ENCODE measurements at places on chromosomes 6 and 20.

DNA sequence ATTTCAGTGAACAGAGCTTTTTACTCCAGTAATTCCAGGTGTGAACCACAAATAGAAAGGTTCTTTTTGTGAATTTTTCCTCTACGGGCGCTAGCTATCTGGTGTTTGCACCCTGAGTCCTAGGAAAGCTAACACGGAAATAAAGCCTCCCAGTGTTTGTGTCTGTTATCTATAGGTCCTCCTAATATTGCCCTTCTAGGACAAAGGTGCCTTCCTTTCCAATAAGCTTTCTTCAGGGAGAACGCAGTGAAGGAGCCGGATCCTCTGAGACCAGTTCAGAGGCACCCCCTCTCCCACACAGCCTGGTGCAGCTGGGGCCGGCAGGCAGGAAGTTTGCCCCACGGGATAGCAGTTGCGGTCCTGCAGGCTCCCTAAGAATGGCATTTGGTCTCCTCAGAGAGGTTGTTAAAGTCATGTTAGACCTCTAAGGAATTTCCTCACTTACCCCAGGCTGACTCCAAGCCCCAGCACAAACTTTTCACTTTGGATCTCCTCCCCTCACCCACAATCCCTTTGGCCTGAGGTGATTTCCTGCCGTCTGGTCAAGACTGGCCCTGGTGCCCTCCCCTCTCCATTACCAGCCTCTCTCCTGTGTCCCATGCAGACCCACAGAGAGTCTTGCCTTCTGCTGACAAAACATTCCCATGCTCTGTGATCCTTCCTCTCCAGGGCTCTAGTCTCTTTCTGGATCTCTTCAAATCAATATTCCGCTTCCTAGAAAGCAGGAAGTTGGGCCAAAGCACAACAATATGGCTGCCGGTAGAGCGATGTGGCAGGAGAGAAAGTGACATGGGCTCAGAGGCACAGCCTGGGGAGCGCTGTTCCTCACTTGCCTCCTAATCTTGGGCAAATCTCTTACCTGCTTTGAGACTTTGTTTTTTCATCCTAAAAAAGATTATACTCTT lies 126.0 kb downstream of the MOXD1 start:
- DNase-seq: no peak

DNA sequence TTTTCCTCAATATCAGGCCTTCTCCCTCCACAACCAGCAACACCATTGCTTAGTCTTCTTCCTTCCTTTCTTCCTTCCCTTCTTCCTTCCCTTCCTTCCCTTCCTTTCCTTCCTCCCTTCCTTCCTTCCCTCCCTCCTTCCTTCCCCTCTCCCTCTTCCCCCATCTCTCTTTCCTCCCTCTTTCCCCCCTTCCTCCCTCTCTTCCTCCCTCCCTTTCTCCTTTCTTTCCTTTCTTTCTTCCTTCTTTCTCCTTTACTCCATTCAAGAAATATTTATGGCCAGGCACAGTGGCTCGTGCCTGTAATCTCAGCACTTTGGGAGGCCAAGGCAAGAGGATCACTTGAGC lies 66.4 kb upstream of the SIRPA start:
- no peak for DNase-seq

GRCh38 chr6:78995946-78996345 lies 82.1 kb downstream of the PHIP start:
- no peak for DNase-seq

GRCh38 chr6:67615796-67616195 lies 1019.3 kb upstream of the ADGRB3 start:
- DNase-seq: no peak

GRCh38 chr20:4794846-4795245 lies 73.1 kb downstream of the PRND start:
- no peak for DNase-seq

GRCh38 chr6:89830170-89830809 lies 610 bp downstream of the CASP8AP2 start:
- peak; percentile 1 for DNase-seq

DNA sequence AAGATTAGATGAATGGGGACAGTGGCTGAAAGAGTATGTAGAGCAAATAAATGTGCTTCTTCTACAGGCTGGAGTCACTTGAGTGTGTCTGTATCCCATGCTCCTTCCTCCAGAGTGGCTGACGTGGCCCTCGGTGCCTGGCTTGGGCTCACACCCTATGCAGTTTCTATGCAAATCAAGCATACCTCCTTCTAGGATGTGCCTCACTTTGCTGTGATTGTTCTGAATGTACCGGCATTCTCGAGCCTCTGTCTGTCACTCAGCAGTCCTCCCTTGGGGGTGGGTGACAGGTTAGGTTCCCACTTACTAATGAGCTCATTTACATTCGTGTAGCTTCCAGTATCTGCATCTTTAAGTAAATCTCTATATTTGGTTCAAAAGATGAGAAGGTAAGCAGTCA lies 55.1 kb upstream of the HDDC2 start:
- no peak for DNase-seq

GRCh38 chr20:47875297-47876025 lies 90.2 kb upstream of the SULF2 start:
- DNase-seq: no peak

DNA sequence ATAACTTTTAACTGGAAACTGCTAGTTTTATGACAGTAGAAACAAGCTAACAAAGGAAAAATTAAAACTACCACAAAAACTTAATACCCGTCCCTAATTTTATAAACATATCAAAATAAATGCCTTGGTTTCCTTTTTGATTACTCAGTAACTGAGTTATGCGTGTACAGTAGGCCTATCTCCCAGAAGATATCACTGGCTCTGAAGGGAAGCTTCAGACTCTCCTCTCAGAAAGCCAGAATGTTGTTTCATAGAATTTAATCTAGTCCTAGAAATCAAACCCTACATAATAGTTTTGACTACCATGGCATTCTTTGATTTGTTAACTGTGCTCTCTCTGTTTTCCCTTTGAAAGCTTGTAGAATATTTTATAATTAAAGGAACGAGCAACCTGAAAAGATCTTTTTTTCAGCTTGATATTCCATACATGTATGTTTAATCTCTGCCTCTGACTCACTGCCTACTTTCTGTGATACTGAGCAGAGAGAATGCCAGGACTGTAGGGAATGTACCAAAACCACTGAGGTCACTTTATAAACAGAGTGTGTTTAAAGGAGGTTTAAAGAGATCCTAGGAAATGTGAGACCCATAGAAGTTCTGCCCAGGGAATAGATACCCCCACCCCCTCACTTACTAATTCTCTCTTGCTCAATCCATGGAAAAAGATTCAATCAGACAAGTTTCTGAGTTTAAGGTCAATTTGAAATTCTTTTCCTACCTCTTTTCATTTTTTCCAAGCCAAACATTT lies 311.5 kb downstream of the HDGFL1 start:
- DNase-seq: no peak

DNA sequence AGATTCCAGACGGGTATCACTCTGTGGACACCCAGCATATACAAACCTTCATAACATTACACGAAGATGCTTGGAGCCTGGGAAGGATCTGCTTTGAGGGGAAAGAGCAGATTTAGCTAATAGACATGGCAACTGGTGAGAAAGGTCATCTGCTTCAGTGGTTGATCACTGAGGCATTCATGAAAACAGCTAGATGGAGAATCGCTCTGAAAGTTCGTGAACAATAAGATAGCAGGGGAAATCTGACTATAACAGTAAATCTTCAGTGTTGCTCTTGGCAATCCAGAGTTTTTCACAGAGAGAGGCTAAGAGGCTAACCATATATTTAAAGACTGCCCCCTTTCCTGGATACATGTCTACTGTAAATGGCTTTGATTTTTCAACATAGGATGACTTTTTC lies 245.3 kb downstream of the FARS2 start:
- no peak for DNase-seq

GRCh38 chr6:56021943-56022342 lies 146.6 kb upstream of the BMP5 start:
- DNase-seq: no peak

GRCh38 chr6:85675030-85675819 lies 32.5 kb upstream of the SYNCRIP start:
- no peak for DNase-seq

DNA sequence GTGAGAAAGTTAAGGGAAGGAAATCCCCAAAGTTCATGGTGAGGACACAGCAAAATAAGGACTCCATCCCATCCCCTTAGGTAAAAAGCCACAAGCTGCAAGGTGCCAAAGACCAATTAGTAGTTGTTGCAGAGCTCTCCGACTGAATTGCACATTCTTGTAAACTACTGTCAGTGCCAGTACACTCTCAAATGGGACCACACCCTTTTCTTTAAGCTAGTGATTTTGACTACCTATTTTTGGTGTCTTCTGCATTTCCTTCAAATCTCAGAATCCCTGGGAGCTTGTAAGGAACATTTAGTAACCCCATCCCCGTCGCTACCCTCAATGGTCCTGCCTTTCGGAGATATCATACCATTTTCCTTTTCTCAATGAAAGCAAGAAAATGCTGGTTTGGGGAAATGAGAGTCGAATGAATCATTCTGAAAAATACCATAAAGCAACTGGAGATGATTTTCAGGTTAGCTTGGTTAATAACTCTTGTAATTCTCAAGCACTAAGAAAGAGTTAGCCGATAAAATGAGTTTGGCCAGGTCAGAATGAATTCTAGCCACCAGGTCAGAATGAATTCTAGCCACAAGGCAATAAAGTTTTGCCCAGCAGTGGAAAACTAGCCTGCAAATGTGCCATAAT lies 5.2 kb upstream of the HMGN3 start:
- DNase-seq: no peak

Data from NCI-H748 treated with DMSO at 0.1 percent for 48 hours (cell line).